GM06990 (cell line): ENCODE measurements at places on chromosomes 7 and 10.

GRCh38 chr7:152881893-152882292 is 122.3 kb downstream of the ACTR3B start:
- DNase-seq: no peak

GRCh38 chr7:84722086-84722485 is 464.8 kb downstream of the SEMA3D start:
- DNase-seq: no peak

DNA sequence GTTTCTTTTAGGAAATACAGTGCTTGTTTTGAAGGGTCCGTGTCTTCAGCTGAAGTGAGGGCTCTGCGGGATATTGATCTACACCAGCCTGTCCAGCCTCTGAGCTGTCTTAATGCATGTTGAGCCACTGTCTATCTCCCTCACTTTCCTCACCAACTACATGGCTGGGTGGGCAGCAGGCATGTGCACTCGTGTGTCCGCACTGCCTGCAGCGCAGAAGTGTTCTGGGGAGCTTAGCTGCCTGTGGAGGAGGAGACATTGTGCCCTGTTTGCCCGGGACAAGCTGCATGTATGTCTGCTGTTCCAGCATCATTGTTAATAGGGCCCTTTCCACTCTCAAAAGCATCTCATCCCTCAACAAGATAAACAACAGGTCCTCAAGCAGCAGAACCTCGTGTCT is 133.1 kb upstream of the EEPD1 start:
- DNase-seq: no peak

GRCh38 chr10:18760836-18761235 is 101.6 kb downstream of the ARL5B start:
- no peak for DNase-seq

- peak; percentile 36 for DNase-seq
Observed at GRCh38 chr7:76260171-76260703, 42.2 kb upstream of the HSPB1 start.

DNA sequence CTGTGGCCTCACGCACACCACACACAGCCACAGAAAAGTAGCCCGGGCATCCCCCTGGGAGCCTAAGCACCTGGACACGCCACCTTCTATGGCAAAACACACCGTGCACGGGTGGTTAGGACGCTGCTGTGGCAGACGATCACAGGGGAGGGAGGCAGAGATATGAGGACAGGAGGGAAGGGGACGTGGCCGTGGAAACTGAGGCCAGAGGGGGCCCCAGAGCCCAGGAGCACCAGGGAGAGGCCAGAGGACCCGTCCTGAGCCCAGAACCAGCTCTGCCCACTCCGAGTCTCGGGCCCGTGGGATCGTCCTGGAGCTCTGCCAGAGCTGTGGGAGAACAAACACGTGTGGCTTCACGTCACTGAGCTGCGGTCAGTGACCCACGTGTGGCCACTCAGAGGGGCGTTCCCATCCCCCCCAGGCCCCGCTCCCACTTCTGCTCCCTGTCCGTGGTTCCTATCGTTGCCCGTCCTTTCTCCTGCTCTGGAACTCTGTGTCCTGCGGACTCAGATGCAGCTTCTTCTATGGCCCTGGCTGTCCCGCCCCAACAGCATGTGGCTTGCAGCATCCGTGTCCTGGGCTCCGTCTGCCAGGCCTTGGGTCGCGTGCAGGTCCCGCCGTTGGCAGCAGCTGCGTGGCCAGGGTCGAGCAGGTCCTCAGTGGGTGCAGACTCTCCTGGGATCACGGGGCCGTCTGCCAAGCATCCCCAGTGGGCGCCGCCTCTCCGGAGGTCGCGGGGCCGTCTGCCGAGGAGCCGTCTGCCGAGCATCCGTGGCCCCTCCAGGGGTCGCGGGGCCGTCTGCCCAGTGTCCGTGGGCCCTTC is 31.0 kb downstream of the GET4 start:
- DNase-seq: peak; percentile 52

- no peak for DNase-seq
Observed at GRCh38 chr7:11224535-11224934, 250.9 kb downstream of the PHF14 start.

DNA sequence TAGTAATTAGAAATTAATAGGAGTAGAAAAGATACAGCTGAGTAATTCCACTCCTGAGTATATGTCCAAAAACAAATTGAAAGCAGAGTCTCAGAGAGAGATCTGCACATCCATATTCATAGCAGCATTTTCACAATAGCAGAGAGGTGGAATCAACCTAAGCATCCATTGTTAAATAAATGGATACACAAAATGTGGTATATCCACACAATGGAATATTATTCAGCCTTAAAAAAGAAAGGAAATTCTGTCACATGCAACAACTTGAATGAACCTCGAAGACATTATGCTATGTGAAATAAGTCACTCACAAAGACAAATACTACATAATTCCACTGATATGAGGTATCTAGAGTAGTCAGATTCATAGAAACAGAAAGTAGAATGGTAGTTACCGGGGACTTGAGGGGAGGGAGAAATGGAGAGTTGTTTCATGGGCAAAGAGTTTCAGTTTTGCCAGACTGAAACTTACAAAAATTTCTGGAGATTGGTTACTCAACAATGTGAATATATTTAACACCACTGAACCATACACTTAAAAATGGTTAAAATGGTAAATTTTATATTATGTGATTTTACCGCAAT is 18.4 kb downstream of the VTI1A start:
- no peak for DNase-seq

- DNase-seq: no peak
Observed at GRCh38 chr10:3747248-3747960, 37.6 kb downstream of the KLF6 start.

GRCh38 chr7:1696671-1697498 is 26.8 kb downstream of the ELFN1 start:
- no peak for DNase-seq

DNA sequence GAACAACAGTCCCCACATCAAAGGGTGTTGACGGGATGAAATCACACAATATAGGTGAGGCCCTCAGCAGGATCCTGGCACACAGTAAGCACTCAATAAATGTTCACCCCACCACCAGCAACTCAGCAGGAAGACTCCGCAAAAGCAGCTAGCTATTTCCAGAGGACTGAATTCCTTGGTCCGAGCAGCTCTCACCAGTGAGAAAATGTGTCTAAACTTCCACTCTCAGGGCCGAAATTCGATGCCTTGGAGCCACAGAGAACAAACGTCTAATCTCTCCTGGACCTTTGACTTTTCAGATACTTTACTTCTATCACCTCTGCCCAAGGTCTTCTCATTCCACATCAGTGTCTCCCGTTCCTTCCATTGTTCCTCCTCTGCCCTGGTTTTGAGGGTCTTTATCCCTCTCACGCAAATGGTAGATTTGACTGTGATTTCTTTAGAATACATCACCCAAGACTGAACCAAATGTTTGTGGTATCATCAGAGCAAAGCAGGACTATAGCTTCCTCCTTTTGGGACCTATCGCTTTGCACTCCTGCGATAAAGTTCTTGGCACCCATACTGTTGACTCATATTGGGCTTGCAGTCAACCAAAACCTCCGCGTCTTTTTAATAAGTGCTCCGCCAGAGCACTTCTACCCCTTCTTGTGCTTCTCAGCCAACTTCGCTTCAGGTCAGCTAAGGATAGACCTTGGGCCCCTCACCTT is 903 bp upstream of the NT5C2 start:
- DNase-seq: peak; percentile 44

GRCh38 chr10:15735763-15736162 is 16.0 kb upstream of the ITGA8 start:
- no peak for DNase-seq

DNA sequence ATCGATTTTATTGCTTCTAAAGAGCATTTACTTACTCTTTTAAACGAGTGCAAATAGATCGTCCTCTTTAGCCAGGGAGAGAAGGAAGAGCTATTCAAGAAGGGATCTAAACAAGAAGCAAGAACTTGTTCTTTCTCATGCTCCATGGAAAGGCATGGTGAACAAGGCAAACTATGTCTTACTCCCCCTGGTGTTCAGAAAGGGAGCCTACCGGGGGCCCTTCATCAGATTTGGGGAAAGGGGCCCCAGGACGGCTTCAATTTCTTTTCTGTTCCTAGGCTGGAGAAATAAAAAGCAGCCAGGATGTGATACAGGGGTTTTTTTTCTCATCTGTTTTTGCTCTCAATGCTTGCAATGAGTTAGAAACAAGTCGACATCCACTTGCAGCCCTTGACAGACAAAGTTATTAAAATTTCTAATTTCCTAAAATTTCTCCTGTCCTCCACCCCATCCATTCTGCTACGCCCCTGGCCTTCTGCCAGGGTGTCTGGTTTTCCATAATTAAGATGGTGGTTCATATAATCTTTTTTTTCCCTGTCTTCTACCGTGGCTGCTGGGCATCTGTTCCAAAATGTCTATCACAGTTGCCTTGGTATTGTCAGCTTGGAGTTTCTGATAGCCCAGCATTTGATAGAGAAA is 214.4 kb downstream of the CREB5 start:
- DNase-seq: no peak

DNA sequence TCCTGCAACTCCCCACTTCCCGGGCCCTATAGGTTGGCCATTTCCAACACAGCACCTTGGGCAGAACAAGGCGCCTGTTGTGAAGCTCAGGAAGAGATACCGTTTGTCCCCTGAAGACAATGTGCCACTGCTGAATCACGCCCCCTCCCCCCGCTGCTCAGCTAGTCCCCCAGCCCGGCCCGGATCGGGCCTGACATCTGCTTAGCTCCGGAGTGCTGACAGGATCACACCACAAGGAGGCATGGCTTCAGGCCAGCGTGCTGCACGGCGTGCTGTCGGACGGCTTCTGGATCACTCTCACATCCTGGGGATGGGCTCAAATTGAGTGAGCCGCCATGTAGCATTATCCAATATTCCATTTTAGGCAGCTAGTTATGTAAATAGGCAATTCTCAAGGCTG is 62.1 kb upstream of the EFCAB10 start:
- no peak for DNase-seq

- no peak for DNase-seq
Observed at GRCh38 chr10:70162892-70163201, 7.5 kb downstream of the SAR1A start.
